Neural progenitor cell (in vitro differentiated cells): ENCODE measurements at places on chromosomes 6 and 20.
A peak's percentile ranks its signal among the peaks of the same experiment; 100 is the strongest.

DNA sequence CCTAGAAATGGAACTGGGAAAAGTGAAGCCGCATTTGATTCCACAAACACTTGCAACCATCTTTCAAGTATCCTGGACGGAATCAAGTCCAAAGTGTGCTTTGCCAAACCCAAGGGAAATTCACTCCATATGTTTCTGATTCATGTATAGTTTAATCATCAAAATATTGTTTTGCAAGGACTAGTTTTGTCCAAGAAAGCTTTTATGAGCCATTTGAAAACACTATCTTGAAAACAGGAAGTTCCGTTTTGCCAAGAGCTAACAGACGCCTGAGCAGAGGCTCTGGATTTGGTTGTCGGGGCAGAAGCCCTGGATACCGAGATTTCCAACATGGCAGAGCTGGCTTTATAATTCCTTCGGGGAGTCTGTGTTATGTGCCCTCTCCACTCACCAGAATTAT lies 251.1 kb downstream of the PHACTR1 start:
- DNase-seq, result no peak

GRCh38 chr6:141077355-141078333 lies 1055.1 kb upstream of the GJE1 start:
- peak; percentile 55 for DNase-seq

DNA sequence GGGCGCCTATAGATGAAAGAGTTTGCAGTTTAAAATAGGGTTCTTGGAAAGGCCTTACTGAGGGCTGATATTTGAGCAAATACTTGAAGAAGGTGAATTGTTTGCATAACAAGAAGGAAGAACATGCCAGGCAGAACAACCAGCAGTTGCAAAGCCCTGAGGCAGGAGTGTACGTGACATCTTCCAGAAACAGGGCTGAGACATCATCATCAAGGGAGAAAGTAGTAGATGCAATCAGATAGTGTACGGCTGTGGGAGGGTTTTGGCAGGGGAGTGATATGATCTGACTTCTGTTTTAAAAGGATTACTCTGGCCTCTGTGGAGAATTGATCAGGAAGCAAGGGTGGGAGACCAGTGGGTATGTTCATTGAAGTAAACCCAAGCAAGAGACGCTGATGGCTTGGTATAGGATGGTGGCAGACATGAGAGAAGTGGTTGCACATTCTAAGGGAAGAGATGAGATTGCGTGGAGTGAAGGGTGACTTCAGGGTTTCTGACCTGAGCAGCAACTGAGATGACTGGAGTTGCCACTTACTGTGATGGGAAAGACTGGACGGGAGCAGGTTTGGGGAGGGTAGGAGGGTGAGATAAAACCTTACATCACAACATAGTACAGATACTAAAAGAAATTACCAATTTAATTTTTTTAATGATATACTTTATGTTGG lies 28.8 kb downstream of the RIOK1 start:
- DNase-seq, result no peak

GRCh38 chr6:40346246-40346645 lies 240.9 kb downstream of the LRFN2 start:
- no peak for DNase-seq

DNA sequence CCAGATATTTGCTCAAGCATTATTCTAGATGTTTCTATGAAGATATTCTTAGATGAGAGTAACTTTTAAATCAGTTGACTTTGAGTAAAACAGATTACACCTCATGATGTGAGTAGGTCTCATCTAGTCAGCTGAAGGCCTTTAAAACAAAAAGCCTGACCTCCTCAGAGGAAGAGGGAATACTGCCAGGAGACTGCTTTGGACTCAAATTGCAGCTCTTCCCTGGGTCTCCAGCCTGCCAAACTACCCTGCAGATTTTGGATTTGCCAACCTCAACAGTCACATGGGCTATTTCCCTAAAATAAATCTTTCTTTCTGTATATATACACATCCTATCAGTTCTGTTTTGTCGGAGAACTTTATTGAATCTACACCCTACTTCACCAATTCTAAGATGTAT lies 182.5 kb upstream of the TENT5A start:
- DNase-seq, result no peak

- no peak for DNase-seq
Observed at GRCh38 chr6:87736809-87737540, 34.9 kb upstream of the AKIRIN2 start.

DNA sequence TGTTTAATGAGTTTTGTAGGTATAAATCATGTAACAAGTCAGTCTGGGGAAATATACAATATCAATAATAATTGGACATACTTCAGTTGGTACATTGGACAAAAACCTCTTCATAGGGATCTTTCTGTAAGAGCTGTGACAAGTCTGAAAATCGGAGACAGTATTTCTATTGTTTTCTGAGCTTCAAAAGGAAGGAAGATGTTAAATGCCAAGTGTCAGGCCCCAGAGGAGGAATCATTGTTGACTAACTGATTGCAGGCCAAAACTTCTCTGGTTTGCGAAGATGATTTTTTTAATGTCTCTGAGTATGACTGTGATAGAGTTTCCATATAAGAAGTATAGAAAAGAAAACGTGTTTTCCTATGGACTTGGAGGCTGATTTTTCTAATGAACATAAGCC lies 316.4 kb downstream of the RNF144B start:
- no peak for DNase-seq

GRCh38 chr6:17012421-17013225 lies 89.2 kb upstream of the STMND1 start:
- peak; percentile 54 for DNase-seq

DNA sequence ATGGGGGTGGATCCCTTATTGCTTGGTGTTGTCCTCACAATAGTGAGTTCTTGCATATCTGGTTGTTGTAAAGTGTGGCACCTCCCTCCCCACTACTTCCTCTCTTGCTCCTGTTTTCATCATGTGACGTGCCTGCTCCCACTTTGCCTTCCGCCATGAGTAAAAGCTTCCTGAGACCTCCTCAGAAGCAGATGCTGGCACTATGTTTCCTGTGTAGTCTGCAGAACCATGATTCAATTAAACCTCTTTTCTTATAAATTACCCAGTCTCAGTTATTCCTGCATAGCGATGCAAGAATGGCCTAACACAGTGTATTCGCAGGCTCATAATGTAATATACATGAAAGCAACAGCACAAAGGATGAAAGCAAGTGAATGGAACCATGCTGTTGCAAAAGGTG lies 28.4 kb upstream of the ANKRD60 start:
- DNase-seq, result no peak

DNA sequence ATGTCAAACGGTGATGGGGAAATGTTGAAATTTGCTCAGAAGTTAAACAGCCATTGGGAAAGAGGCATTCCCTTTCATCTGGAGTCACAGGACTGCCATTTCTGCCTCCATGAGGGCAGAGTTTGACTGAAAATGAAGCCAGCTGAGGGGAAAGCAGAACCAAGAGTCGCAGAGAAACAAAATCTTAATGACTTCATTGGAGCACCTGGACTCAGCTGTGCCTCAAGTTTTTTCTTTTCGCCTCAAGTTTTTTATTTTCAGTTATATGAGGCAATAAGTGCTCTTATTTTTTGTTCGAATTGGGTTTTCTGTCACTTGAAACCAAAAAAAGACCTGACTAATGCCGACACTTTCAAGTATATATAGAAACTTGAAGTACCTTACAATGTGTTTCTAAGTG lies 161.3 kb downstream of the PKHD1 start:
- no peak for DNase-seq

- no peak for DNase-seq
Observed at GRCh38 chr20:38889792-38890496, 36.3 kb upstream of the FAM83D start.

DNA sequence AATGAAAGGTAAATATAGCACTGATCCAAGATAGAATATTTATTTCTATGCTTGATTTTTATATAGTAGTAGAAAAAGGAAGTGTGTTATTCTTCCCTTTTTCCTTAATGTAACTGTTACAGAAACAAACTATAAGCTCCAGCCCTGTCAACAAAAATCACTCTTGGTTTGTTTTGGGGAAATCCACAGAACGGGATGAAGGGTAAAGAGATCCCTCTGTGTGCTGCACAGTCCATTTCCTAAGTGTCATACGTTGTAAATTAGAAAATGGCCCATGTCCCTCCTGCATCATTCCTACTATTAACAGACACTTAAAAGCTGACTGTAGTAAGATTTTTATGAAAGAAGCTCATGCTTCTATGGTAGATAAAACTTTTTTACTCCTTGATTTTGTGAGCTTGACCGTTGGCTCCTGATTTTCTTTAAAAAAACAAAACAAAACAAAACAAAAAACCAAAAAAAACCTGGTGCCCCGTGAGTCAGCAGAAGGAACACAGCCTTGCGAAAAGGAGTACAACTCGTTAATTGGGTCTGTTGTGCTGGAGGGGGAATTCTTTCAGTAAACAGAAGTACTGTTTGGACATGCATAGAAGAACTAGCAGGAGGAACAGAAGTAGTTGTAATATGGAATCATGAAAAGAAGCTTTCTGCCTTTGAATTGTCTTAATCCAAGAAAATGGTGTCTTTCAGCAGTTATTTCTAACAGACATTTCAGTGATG lies 67.5 kb downstream of the RTN4IP1 start:
- no peak for DNase-seq

DNA sequence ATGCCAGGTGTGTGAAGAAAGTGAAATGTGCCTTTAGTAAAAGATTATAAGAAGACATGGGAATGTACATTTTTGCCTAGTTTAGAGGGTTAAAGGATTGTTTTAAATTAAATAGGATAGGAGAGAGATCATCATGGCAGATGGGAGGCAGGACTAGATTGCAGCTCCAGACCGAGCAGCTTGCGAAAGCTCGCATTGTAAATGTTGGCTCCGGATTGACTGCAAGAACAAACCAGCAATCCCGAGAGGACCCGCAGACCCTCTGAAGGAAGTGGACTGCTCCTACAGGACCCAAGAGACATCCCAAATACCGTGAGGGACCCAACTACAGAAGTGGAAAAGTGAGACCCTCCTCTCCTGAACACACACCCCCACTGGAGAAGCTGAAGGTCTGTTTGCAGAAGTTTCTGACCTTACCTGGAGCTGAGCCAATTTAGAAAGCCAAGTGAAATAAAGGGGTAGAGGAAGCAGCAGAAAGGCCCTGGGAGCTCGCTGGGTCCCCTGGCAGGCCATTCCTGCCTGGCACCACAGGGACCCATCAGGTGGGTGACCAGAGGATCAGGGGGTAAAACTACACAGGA lies 30.0 kb upstream of the TPD52L1 start:
- DNase-seq, result no peak

GRCh38 chr6:7920425-7920824 lies 9.8 kb upstream of the TXNDC5 start:
- no peak for DNase-seq

DNA sequence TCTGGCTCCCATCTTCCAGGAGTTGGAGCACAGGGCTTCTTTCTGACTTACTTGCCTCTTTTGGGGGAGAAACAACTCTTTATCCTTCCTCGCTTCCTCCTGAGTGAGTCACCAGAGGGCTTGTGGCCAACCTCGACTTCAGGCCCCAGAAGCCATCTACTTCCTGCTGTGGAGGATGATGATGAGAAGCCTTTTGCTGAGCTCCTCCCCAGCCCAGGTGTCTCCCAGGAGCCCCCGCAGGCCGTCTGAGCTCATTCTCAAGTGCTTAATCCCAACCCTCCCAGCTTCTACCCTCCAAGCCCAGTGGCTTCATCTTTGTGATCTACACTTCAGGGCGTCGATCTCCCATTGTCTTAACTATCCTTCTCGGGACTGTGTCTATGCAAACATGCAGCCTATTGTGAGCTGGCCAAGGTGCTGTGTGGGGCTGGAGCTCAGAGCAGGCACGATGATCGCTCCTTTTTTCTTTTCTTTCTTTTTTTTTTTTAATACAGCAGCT lies 27.9 kb downstream of the SDCBP2 start:
- DNase-seq, result peak; percentile 43

- no peak for DNase-seq
Observed at GRCh38 chr6:56495654-56496053, 147.0 kb downstream of the DST start.

- no peak for DNase-seq
Observed at GRCh38 chr6:85715797-85716196, 73.1 kb upstream of the SYNCRIP start.

GRCh38 chr6:108348655-108349349 lies 53.9 kb downstream of the AFG1L start:
- no peak for DNase-seq

- no peak for DNase-seq
Observed at GRCh38 chr6:152879681-152880080, 103.2 kb downstream of the FBXO5 start.

DNA sequence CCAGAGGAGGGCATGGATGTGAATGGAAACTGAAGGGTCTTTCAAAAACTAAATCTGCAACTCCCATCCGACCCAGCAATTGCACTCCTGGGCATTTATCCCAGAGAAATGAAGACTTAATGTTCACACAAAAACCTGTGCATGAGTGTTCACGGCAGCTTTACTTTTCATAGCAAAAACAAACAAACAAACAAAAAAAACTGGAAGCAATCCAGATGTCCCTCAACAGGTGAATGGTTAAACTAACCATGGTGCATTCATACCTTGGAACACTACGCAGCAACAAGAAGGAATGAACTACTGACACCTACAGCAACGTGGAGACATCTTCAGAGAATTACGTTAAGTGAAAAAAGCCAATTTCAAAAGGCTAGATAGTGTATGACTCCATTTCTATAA lies 32.2 kb downstream of the PMEPA1 start:
- DNase-seq, result no peak

DNA sequence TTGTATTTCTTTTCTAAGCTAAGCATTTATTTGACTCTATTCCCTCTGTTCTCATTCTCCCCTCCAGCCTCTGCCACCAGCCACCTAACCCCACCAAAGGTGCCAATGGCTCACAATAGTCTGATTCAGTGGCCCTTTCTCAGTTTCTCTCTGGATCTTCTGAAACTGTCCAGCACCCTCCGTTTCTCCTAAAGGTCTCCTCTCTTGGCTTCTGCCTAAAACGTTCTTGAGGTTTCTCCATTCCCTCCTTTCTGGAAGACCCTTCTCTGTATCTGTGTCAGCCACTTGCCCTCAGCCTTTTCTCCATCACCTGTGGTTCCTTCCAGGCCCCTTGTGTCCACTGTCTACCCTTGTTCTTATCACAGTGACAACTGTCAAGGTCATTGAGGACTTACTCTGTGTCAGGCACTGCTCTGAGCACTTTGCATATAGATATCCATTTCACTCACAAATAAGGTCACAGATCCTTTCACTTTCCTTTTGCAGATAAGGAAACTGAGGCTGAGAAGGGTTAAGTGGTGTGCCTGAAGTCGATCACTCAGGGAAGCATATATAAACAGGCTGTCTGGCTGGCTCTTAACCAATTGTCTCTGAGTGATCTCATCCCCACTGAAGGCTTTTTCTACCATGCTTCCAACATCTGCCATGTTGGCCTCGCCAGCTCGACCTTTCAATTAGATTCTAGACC lies 48.1 kb downstream of the FOXA2 start:
- no peak for DNase-seq

GRCh38 chr6:159169557-159170332 lies 545 bp downstream of the FNDC1 start:
- DNase-seq, result peak; percentile 75

DNA sequence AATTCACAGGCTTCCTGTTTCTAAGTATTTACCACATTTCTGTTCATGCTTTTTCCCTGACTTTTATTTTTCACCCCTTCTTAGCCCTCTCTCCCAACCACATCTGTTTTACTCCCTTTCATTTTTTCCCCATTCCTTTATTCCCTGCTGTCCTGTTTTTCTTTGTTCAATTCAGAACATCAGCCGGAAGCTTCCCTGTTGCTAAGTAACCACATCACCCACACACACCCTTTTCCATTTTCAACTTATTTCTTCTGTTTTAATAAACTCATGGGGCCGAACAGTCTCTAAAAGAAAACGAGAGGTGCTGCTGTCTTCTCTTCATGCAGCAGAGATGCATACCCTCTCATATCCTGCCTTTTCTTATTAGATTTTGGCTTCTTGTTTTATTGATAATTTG lies 53.5 kb upstream of the CEP85L start:
- no peak for DNase-seq
